Activated CD4-positive, alpha-beta T cell treated with anti-CD3 and anti-CD28 coated beads, Interleukin-2, amount 50 U/mL, for 24 hours (primary cell): ENCODE measurements at places on chromosomes 2 and 18.

GRCh38 chr2:143482316-143482715 is 353.1 kb downstream of the ARHGAP15 start:
- no peak for DNase-seq

GRCh38 chr18:56171848-56172247 is 466.5 kb downstream of the TXNL1 start:
- DNase-seq = no peak

DNA sequence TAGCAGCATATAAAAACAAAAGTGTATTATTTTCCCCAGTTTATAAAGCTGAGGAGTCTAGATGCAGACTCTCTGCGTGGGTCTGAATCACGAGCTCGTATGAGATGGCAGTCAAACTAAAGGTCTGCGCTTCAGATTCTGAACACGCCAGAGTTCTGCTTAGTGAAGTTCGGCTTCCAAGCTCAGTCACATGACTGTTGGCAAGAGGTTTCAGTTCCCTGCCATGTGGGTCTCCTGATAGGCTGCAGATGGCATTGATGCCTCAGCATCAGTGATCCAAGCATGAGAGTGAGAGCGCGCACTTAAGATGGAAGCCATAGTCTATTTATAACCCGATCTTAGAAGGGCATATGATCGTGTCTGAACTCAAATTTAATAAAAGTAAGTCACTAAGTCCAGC is 242.8 kb upstream of the DOK6 start:
- DNase-seq = no peak

DNA sequence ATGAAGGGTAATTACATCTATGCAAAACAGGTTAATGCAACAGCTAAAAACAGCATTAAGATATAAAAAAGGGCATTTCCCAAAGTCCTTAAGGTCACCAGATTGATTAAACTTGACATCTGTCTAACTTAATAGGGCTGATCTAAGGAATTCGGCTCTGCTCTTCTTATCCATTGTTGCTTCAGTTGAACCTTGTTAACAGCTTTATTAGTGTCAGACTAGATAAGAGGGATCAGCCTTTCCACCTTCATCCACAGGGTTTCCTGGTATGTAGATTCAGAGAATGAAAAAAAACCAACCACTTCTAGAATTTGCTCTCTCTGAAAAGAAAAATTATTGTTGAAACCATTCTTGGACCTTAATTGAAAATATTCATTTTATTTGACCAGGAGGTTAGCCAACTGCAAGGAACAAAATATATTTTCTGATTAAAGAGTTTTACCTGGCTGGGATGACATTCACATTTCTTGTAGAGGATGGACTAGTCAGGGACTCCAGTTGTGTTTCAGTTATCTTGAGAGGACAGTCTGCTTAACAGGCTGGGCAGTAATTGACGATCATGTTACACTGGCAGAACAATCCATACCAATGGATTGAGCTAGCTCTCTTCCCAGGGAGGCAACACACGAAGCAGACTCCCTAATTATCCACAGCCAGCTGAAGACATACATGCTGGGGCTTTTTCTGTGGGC is 357.4 kb upstream of the ACVR2A start:
- no peak for DNase-seq

- DNase-seq = no peak
Observed at GRCh38 chr2:23900541-23901322, 26.2 kb downstream of the ATAD2B start.
